ENCODE measurements at places on chromosomes 7 and 10. TPM values are rescaled to one million over a fixed set of nuclear protein-coding genes. Genes with fewer than 3 reads are reported as not detected.
A peak's percentile ranks its signal among the peaks of the same experiment; 100 is the strongest.

The CCDC136 gene
- total RNA-seq: 8.3 TPM

The PHKG1 gene
- total RNA-seq: 0.72 TPM

GRCh38 chr10:59589796-59590195 lies 119.9 kb downstream of the SLC16A9 start:
- no peak for DNase-seq

GRCh38 chr10:87054373-87055295 lies 34.5 kb downstream of the FAM25A start:
- peak; percentile 85 for DNase-seq

DNA sequence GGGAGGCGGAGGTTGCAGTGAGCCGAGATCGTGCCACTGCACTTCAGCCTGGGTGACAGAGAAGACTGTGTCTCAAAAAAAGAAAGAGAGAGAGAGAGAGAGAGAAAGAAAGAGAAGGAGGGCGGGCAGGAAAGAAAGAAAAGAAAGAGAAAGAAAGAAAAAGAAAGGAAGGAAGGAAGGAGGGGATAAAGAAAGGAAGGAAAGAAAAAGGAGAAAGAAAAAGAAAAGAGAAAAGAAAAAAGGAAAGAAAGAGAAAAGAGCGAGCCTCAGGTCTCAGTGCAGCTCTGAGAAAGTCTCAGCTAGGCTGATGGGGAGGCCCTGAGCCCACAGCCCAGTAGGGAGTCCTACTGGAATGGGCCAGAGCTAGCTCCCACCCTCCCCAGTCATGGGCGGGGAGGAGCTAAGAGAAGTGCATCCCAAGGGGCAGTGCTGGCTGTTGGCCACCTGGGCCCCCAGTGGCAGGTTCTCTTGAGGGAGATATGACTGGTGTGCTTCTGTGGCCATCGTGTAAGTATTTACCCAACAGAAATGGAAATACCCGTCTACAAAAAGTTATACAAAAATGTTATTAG lies 69.3 kb downstream of the ABRAXAS2 start:
- DNase-seq: no peak

- DNase-seq: no peak
These were observed 29.5 kb downstream of the PAX2 start for GRCh38 chr10:100774876-100775275.

DNA sequence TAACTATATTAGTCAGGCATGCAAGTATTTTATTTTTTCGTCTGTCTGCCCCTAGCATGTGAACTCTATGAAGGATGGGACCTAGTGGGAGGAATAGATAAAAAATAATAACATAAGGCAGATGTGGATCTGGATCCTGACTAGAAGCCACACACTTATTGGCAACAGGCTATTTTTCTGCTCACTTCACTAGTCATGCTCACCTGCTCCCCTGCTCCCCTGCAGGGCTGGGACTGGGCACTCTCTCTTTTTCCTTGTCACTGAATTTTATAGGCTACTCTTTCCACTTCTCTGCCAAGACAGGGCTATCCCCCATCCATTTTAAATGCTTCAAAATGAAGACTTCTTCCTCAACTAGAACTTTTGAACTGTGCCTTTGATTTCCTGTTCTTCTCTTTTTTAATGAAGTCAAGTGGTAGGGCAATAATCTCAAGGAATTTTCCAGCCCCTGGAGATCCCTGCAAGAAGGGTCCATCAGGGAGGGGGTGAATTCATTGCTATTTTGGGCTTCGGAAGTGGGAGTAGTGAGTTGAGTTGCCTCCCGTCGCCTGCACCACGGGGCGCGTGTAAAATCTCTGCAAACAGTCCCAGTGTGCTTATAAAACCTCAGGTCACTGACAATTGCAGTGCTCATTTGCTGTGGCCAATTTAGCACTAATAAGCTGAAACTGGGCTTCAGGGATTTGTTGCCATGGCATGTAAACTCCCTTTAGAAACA lies 156.7 kb upstream of the NPVF start:
- no peak for DNase-seq

GRCh38 chr10:49752584-49752983 lies 9.5 kb downstream of the OGDHL start:
- DNase-seq: no peak
